ENCODE measurements at places on chromosomes 7 and 10. TPM values are rescaled to one million over a fixed set of nuclear protein-coding genes. Genes with fewer than 3 reads are reported as not detected.

The TUBB8 gene
- total RNA-seq = not detected

The SFTPD gene
- total RNA-seq = not detected

The POU6F2 gene
- total RNA-seq = not detected

The AMZ1 gene
- total RNA-seq = not detected

The WEE2 gene
- not detected for total RNA-seq

The AKR1B1 gene
- total RNA-seq = 2,713 TPM

The HMX2 gene
- total RNA-seq = not detected

The COL26A1 gene
- total RNA-seq = 1.7 TPM

The RAB11FIP2 gene
- total RNA-seq = 2.2 TPM

The AGR3 gene
- not detected for total RNA-seq

The BRAF gene
- 6.5 TPM for total RNA-seq

The SPDYE2 gene
- total RNA-seq = not detected

The OLAH gene
- 1.8 TPM for total RNA-seq

The MSMB gene
- not detected for total RNA-seq

The LANCL2 gene
- 20.3 TPM for total RNA-seq

The ABCC2 gene
- 68.4 TPM for total RNA-seq

The ANXA8L1 gene
- total RNA-seq = not detected

The ICA1 gene
- 2.1 TPM for total RNA-seq

The FKBP6 gene
- not detected for total RNA-seq

The CCDC172 gene
- not detected for total RNA-seq

The MRC1 gene
- not detected for total RNA-seq

The AKR1E2 gene
- total RNA-seq = 74.3 TPM

The BAZ1B gene
- 50.9 TPM for total RNA-seq

The ACADSB gene
- total RNA-seq = 4.7 TPM

The PCLO gene
- total RNA-seq = 2.0 TPM

The SLC26A5 gene
- total RNA-seq = not detected

The RPA3 gene
- total RNA-seq = 78.6 TPM

The KLLN gene
- total RNA-seq = not detected

The SYCE1 gene
- not detected for total RNA-seq

The NOS3 gene
- 12.0 TPM for total RNA-seq

The PSMG3 gene
- total RNA-seq = 106 TPM

The ADRB1 gene
- total RNA-seq = 0.30 TPM

The ARHGEF35 gene
- 4.8 TPM for total RNA-seq

The TMEM26 gene
- not detected for total RNA-seq

The OR6B1 gene
- not detected for total RNA-seq

The SLC26A3 gene
- not detected for total RNA-seq

The TMEM130 gene
- total RNA-seq = 27.3 TPM

The IL6 gene
- total RNA-seq = 2.0 TPM

The ARHGAP22 gene
- 3.5 TPM for total RNA-seq

The BZW2 gene
- total RNA-seq = 79.7 TPM

The SFTPA1 gene
- not detected for total RNA-seq

The ADCYAP1R1 gene
- total RNA-seq = not detected

The ADCK2 gene
- 49.0 TPM for total RNA-seq

The GNAT3 gene
- not detected for total RNA-seq

The FFAR4 gene
- total RNA-seq = not detected

The NEUROD6 gene
- not detected for total RNA-seq

The SPDYE16 gene
- total RNA-seq = not detected

The DPYSL4 gene
- not detected for total RNA-seq

The GIMAP4 gene
- not detected for total RNA-seq

The DENND2A gene
- 0.75 TPM for total RNA-seq

The TEX36 gene
- total RNA-seq = not detected

The VENTX gene
- total RNA-seq = not detected

The FGF8 gene
- total RNA-seq = not detected

The PRPS1L1 gene
- not detected for total RNA-seq

The ZC3HAV1L gene
- 14.2 TPM for total RNA-seq

The OR2A1 gene
- total RNA-seq = not detected

The TYW1B gene
- total RNA-seq = 0.78 TPM

The HNRNPF gene
- 281 TPM for total RNA-seq

Measured in Caki2 (cell line).